GM20000 (cell line): ENCODE measurements at places on chromosomes 4 and X.
A peak's percentile ranks its signal among the peaks of the same experiment; 100 is the strongest.

GRCh38 chr4:142778430-142778829, 67.7 kb downstream of the INPP4B start:
- DNase-seq = no peak

DNA sequence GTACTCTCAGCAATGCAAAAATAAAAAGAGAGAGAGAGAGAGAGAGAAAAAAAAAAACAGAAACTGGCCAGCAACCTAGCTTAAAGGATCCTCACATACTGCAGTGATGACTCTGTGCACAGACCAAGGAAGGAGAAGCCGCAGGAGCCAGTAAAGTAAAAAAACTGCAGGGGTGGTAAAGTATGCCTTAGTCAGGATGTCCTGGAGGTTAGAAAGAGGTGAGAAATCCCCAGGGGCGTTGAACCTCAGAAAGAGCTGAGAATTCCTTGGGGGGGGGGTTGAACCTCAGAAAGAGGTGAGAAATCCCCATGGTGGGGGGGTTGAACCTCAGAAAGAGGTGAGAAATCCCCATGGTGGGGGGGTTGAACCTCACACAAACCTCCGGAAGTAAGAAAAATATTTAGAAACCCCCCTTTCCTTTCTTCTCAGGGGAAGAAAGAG, 48.0 kb downstream of the MAGEA9 start:
- DNase-seq = no peak

DNA sequence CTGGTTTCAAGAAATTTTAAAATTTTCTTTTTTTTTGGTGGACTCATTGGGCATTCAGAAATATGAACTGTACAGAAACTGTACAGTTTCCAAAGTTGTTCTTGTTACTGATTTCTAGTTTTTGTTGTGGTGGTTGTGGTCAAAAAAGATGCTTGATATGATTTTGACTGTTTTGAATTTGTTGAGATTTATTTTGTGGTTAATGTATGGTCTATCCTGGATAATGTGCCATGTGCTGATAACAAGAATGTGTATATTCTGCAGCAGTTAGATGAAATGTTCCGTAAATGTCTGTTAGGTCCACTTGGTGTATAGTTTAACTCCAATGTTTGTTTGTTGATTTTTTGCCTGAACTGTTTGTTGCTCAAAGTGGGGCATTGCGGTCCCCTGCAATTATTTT, 127.6 kb upstream of the NUDT6 start:
- no peak for DNase-seq

- DNase-seq = peak; percentile 28
These were observed 875 bp downstream of the LAP3 start for GRCh38 chr4:17577665-17578481.

GRCh38 chr4:109435635-109436034, 2.0 kb downstream of the SEC24B start:
- no peak for DNase-seq

DNA sequence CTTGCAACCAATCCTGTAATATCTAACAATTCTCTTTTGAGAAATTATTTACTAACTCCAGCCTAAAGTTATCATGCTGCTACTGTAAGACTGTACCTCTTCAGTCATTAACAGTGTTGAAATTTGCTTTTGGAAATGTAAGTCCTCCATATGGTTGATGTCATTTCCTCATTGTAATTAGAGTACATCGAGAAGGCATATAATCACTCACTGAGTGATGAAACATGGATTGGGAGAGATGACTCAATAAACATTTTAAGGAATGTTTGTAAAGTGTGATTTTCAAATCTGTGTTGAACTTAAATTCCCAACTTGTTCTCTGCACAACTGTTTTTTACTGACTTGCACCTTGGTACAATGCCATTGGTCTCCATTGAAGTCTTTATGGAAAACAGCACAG, 61.2 kb downstream of the HMGB2 start:
- no peak for DNase-seq

DNA sequence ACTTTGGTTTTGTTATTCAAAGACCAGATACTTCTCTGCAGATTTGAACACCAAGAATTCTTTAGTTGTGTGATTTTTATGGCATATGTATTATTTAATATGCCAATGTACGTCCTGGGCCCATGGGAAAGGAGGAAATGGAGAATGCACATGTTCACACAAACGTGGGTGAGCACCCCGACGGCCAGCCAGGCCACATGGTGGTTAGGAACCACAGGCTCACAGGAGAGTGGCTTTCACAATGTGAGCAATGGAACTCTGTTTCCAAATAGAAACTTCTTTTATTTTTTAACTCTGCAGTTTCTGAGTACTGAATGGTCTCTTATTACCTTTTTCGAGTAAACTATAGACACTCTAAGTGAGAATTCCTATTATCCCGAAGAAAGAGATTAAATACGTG, 58.0 kb upstream of the UNC5C start:
- no peak for DNase-seq

GRCh38 chr4:15322006-15322405, 105.8 kb upstream of the C1QTNF7 start:
- DNase-seq = no peak

DNA sequence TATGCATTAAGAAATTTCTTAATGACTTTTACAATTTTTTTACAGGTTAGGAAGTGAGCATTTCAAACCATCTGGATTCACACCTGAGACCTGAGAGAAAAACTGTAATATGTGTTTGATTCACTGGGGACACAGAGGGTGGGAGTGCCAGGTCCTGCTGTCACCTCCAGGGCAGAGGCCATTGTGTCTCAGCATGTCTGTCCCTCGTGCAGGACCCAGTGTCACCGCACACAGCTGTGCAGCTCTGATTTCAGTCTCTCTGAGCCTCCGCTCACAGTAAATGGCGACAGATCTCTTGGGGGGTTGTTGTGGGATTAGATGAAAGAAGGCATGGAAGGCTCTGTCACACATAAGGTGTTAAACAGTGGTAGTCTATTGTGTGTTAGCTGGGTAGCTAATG, 23.0 kb upstream of the CLDN24 start:
- DNase-seq = no peak

- no peak for DNase-seq
These were observed 5.6 kb downstream of the G6PD start for GRCh38 chrX:154540897-154541535.

DNA sequence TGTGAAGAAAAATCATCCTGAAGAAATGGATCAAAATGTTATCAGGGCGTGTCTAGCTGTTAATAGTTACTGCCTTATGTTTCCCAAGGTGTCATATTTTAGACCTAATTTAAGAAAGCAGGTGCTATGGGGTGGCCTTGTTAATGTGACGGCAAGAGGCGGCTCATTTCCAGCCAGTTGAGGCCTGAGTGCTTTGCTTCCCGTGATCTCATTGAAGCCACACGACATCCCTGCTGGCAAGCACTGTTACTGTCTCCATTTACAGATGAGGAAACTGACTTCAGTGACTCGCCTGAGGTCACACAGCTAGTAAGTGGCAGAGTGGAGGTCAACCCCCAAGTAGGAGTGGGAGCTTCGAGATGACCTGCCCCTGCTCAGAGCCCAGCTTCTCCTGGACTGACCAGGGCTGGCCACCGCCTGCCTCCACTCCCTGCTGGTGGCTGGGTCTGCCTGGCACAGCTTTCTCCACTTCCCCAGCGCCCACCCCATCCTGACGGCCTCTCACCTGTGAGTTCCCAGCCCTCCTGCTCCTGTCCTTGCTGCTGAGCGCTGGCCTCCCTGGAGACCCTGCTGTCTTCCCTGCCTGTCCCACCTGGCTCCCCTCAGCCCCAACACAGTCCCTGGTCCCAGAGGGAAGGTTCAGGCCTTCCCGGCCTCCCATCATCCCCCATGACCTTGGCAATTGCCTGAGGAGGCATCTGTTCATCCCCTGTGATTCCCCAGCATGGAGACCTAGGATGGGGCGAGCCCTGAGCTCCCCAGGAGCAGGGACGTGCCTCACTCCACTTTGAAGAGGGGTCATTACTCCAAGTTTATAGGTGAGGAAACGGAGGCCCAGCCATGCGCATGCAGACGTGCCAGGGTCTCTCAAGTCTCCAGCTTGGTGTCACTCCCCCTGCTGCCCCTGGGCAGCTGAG, 47.7 kb upstream of the SORCS2 start:
- DNase-seq = no peak

- no peak for DNase-seq
These were observed 72.4 kb downstream of the APBB2 start for GRCh38 chr4:41141900-41142299.

DNA sequence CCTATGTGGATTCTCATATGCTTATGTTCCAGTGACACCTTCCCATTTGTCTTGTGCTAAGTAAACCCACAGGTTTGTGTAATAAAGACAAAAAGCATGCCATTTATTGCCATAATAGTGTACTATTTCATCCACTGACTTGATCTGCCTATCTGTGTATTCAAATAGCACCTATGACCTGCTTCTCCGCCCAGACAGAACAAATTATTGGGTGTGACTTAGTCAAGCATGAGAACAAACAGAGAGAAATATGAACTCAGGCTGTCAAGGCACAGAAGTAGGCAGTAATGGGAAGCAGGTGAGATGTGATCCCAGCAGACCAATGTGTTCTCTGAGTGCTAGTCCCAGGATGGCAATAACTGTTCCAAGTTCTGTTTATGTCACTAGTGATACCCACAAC, 25.4 kb downstream of the ELOVL6 start:
- no peak for DNase-seq

DNA sequence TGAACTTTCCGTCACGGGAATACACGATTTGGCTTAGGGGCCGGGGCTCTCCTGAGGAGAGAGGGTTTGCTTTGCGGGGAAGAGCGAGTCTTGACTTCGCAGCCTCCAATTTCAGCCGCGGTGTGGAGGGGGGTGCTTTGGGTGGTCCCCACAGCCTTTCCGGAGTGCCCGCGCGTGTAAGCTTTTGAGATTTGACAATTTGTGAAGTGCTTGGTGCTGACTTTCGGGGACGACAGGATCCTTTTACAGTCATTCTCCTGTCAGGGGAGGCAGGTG, 355 bp downstream of the SCML1 start:
- no peak for DNase-seq
